NCI-H187 treated with DMSO at 0.1 percent for 48 hours (cell line): ENCODE measurements at places on chromosomes 12 and 14.

DNA sequence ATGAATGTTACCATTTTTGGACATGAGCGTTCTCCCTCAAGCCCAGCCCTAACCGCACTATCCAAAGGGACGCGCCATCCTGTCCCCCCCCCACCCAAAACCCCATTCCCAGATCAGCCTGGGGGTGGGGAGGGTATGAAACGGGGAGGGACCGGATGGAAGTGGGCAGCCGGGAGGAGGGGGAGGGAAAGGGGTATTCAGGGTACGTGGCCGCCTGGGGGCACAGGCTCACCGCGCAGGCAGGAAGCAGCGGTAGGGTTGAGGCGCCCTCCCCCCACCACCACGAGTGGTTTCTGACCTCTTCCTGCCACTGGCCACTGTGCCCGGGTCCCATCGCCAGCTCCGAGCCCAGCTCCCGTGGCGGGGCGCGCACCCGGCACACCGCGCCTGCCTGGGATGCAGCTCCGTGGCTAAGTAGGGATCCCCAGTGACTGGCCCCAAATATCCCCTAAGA, 1.4 kb downstream of the ACTN1 start:
- DNase-seq = no peak

GRCh38 chr12:116892349-116893140, 11.3 kb upstream of the HRK start:
- no peak for DNase-seq

- no peak for DNase-seq
These were observed 16.4 kb upstream of the EVL start for GRCh38 chr14:100048786-100049185.

DNA sequence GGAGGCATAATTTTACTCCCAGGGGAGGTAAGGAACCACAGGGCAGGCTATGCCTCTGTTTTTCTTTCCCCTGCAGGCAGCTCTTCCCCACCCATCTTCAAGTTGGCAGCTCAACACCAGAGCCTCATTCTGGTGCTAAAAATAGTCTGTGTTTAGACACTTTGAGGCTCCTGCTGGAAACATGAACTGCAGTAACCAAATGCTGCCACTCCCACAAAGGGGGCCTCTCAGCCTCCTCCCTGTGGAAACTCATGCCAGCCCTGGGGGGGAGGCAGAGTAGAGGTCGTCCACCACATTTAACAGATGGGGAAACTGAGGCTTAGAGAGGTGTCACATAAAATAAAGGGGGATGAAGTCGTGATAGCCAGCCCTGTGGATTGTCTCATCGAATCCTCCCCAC, 61.4 kb downstream of the WSCD2 start:
- DNase-seq = peak; percentile 84

GRCh38 chr12:128819293-128820144, 4.2 kb downstream of the SLC15A4 start:
- no peak for DNase-seq

GRCh38 chr12:116677202-116677661, 60.6 kb downstream of the SPRING1 start:
- DNase-seq = no peak

DNA sequence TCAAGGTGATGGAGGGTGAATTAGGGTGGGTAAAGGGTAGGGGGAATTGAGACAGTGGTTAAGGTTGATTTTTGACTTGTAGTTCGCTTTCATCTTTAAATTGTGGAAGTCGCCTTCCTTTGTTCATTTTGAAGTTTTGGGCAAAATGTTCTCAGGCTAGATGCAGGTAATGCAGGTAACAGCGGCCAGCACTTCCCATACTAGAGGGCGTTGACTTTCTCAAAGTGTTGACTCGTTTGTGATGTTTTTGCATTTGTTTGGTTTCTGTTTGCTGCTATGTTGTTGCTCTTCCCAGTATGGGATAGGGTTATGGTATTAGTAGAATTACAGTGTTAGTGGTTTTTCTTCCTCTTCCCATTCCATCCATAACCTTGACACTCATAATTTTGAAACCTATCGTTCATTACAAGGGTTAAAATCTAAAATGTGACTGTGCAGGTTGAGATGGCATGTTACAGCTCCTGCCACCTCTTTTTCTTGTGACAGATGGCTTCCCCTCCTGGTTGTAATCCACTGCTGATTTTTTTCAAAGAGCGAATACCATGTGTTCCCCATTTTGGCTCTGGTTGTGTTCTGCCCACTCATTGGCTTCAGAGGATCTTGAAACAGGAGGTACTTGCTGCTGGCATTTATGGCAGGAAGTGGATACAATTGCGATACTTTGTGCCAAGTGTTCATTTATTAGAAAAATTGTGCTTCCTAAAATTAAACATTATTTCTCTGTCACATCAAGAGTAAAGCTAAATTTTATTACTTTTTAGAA, 57.1 kb downstream of the ERC1 start:
- DNase-seq = no peak

DNA sequence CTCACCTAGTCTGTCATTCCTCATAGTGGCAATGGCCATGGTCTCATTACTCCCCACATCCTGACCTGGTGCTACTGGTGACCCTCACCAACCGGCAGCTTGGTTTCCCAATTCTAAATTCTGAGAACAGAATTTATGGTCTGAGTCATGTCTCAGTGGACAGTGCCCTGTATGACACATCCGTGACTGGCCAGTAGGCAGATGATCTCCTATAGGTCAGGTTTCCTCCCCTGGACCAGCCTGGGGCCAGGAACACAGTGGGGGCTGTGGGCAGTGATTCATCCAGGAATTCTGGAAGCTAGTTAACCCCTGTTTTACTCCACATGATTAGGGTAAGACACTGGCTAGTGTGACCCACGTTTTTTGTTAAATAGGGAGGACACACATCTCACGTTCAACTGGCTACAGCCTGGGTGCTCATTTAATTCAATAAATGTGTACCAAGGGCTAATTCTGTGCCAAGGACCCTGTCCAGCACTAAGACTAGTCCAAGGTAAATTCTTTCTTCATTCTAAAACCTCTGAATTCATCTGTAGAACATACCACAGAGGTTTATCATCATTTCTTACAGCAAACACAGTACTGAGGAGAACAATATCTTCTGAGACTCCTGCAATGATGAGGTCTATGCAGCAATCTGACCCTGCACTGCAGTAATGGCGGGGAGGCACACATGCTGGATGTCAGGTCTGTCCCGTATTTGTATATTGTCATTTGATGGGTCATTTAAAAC, 249.6 kb upstream of the TBX3 start:
- DNase-seq = no peak

DNA sequence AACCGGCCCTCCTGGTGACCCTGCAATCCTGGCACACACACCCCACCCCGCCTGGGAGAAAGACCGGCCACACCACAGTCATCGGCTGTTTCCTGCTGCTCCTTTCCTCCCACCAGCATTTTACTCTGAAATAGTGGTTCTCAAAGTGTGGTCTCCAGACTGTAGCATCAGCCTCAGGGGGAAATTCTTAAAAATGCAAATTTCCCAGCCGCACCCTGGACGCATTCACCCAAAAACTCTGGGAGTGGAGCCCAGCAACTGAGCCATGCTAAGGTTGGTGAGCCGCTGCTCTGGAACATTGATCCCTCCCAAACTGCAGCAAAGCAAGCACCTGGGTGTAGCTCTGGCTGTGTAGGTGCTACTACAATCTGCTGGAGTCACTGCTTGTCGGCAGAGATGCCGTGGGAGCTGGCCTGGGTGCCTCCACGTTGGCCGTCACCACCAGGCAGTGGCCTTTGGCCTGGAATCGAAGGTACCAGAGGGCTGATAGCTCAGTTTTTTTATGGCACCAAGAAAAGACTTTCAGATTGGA, 38.4 kb upstream of the BCL2L14 start:
- no peak for DNase-seq

DNA sequence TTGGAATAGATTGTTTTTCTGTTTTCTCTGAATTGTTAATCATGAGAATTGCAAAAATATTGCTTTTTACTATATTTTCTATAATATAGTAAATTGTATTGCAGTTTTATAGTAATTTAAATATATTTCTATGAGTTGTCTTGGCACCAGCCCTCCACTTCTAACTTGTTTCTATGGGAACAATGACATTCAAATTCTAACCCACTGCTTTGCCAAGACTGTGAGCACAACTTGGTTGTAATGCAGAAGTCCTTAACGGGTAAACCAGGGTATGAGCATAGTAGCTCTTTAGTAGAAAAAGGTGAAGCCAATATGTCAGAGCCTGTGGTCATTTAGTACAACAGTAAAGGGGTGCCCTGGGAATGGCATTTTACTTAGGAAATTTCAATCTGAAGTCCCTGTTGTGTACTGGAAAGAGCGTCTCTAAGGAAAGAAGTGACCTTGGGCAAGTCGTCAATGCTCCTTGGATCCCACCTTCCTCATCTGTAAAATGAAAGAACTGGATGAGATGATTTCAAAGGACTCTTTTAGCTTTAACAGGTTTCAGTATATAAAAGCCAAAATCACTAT, 283.3 kb downstream of the ATP23 start:
- DNase-seq = no peak

DNA sequence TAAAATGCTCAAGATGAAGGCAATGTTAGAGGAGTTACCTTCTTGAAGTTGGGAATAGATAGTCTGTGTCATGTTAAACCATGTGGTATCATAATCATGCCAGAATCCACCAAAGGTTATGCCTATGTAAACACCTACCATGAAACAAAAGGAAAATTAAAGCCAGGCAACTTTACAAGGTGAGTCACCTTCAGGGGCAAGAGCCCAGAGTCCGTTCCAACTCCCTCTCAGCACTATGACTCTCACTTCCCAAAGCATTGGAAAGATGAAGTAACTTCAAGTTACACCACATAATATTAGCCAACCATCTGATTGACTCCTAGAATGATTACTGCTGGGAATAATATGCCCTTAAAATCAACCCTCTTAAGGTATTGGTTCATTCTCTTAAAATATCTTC, 38.5 kb downstream of the CATSPERB start:
- no peak for DNase-seq

GRCh38 chr12:20863056-20863455, 52.6 kb downstream of the SLCO1B3 start:
- no peak for DNase-seq

GRCh38 chr12:22812531-22812930, 187.6 kb downstream of the ETNK1 start:
- no peak for DNase-seq

- no peak for DNase-seq
These were observed 616.6 kb downstream of the CCER1 start for GRCh38 chr12:90338365-90338764.

- DNase-seq = no peak
These were observed 364.7 kb downstream of the APAF1 start for GRCh38 chr12:99009654-99010296.

- no peak for DNase-seq
These were observed 54.8 kb downstream of the CEP83 start for GRCh38 chr12:94404854-94405253.

DNA sequence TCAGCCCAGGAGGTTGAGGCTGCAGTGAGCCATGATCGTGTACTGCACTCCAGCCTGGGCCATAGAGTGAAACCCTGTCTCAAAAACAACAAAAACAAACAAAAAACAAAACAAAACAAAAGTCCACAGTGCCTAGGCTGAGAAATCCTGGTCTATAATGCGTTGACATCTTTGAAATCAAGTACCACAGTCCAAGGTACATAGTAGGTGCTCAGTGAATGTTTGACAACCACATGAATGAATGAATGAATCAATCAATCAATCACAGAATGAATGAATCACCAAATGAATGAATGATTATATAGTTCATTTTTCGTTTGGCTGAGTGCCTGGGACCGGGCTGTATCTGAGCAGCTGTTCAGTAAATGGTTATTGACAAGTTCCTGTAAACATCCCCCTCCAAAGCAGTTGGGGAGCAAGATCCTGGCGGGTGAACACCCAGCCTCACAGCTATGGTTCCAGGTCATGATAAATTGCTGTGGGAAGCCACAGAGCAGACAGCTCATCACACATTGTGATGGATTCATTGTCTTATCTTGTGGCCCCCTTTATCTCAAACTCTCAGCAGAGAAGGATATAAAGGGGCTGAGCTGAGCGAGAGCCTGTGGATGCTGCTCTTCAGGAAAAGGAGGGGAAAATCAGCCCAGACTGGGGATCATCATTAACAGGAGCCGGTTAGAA, 30.4 kb upstream of the IFT81 start:
- no peak for DNase-seq

DNA sequence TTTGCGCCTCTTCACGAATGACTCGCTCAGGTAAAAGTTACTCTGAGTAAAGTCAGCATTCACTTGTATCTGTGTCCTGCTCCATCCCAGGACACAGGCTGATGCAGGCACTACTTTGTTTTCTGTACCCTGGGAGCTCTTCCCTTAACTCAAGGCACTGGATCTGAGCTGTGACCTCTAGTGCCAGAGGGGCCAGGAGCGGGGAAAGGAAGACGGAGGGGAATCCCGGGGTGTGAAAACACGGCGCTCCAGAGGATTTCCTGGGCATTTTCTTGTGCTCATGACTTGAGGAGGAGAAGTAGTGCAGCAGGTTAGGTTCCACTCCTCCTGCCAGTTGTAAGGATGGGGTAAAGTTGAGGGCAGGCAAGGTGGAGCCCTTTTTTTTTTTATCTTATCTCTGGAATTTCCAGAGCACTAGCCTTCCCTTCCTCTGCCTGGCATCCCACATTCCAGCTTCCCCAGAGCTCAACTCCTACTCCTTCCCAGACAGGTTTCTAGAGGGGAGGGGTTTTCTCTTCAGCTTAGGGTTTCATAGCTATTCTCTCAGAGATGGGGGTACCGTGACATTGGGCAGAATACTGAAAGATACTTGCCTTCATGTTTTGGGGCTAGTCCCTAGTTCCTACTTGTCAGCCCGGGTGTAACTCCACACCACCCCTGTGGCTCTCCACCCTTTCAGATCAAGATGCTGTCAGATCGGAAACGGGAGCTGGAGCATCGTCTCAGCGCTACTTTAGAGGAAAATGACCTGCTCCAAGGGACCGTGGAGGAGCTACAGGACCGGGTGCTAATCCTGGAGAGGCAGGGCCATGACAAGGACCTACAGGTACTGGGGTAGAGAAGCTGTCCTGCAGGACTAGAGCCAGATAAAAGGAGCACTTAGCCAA, 52.3 kb downstream of the RAB35 start:
- no peak for DNase-seq

- no peak for DNase-seq
These were observed 22.2 kb upstream of the NUAK1 start for GRCh38 chr12:106160915-106161314.

- DNase-seq = no peak
These were observed 52.3 kb downstream of the NEUROD4 start for GRCh38 chr12:55072083-55072482.

- no peak for DNase-seq
These were observed 37.0 kb upstream of the SFSWAP start for GRCh38 chr12:131673888-131674257.

- DNase-seq = no peak
These were observed 63.1 kb downstream of the RASSF8 start for GRCh38 chr12:26021534-26021933.
